ENCODE measurements at places on chromosomes 3 and 15. TPM values are rescaled to one million over a fixed set of nuclear protein-coding genes. Genes with fewer than 3 reads are reported as not detected.

Gene CMTM6
- total RNA-seq, result 56.4 TPM

GRCh38 chr15:58748852-58749531, 515 bp downstream of the ADAM10 start:
- H3K27me3 ChIP-seq, result no peaks in the 10 kb centered on the region
- H3K4me3 ChIP-seq, result peak overlapping the region; percentile 86
- H3K27ac ChIP-seq, result peak overlapping the region; percentile 77
- peaks cover 19% of the 10 kb centered on the region for H3K4me1 ChIP-seq
- no peaks in the 10 kb centered on the region for H3K36me3 ChIP-seq

- H3K27ac ChIP-seq, result no peak overlapping the region
- H3K4me3 ChIP-seq, result no peak overlapping the region
- no peak for DNase-seq
- no peaks in the 10 kb centered on the region for H3K27me3 ChIP-seq
- no peaks in the 10 kb centered on the region for H3K4me1 ChIP-seq
- H3K36me3 ChIP-seq, result no peaks in the 10 kb centered on the region
Observed at GRCh38 chr15:58362262-58362922, 69.4 kb upstream of the LIPC start.

- no peak for DNase-seq
- peaks cover 2% of the 10 kb centered on the region for H3K4me1 ChIP-seq
- H3K27me3 ChIP-seq, result no peaks in the 10 kb centered on the region
- H3K27ac ChIP-seq, result no peak overlapping the region
- no peak overlapping the region for H3K4me3 ChIP-seq
- no peaks in the 10 kb centered on the region for H3K36me3 ChIP-seq
Observed at GRCh38 chr15:52464040-52464439, 64.6 kb downstream of the MYO5A start.

GRCh38 chr3:112734736-112735350, 93.9 kb upstream of the CCDC80 start:
- peak; percentile 64 for DNase-seq
- H3K36me3 ChIP-seq, result no peaks in the 10 kb centered on the region
- H3K4me3 ChIP-seq, result no peak overlapping the region
- H3K27me3 ChIP-seq, result no peaks in the 10 kb centered on the region
